ENCODE measurements at places on chromosomes 1 and 21. TPM values are rescaled to one million over a fixed set of nuclear protein-coding genes. Genes with fewer than 3 reads are reported as not detected.

DNA sequence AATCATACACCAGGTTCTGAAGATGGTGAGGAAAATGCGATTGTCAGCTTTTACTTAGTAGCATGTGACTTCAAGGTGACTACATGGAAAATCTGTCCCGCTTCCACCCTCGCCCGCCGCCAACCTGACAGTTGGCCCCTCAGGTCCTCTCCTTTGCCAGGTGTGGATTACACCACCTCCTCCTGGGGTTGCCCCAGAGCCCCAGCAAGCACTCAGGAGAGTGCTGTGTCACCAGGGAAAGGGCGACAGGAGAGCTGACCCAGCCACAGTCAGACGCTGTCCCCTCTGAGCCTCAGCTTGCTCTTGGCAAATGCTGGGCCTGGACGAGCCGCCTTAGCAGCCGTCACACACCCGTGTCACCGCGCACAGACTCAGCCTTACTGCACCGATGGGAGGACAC is 17.9 kb downstream of the PTTG1IP start:
- H3K36me3 ChIP-seq, result peaks cover 12% of the 10 kb centered on the region
- H3K27me3 ChIP-seq, result no peaks in the 10 kb centered on the region
- no peak for DNase-seq
- H3K4me1 ChIP-seq, result peaks cover 11% of the 10 kb centered on the region
- no peak overlapping the region for H3K4me3 ChIP-seq

The EPHA10 gene
- 0.73 TPM for total RNA-seq

DNA sequence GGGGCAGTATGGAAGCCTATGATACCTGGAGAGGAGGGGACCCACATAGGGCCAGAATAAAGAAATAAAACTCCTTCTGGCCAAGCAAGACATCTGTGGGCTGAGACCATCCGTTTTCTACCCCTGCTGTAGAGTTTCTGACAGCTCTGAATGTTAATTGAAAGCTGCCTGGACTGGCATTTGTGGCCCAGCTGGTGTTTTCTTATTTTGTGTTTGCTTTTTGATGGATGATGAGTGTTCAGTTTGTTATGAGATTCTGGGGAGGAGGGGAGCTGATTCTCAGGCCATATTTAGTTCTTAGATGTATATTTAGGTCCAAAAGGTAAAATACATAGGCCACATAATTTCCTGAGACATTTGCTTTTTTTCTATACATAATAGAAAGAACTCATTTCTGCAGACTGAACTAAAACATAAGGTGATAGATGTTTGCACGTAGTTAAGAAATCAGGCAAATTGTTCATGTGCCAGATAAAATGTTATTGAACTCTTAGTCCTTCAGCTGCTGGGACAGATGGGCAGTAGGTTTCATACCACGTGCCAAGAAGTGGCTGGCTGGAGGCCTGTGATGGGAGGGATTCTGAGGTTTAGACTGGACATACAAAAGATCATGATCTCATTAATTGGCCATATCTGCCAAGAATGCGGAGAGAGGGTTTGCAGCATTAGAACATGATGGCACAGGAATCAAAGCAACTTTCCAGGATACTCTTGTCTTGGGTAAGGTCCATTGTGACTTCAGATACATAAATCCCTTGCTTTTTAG is 54.1 kb downstream of the DSCAM start:
- H3K4me3 ChIP-seq, result no peak overlapping the region
- H3K36me3 ChIP-seq, result no peaks in the 10 kb centered on the region
- no peaks in the 10 kb centered on the region for H3K4me1 ChIP-seq

DNA sequence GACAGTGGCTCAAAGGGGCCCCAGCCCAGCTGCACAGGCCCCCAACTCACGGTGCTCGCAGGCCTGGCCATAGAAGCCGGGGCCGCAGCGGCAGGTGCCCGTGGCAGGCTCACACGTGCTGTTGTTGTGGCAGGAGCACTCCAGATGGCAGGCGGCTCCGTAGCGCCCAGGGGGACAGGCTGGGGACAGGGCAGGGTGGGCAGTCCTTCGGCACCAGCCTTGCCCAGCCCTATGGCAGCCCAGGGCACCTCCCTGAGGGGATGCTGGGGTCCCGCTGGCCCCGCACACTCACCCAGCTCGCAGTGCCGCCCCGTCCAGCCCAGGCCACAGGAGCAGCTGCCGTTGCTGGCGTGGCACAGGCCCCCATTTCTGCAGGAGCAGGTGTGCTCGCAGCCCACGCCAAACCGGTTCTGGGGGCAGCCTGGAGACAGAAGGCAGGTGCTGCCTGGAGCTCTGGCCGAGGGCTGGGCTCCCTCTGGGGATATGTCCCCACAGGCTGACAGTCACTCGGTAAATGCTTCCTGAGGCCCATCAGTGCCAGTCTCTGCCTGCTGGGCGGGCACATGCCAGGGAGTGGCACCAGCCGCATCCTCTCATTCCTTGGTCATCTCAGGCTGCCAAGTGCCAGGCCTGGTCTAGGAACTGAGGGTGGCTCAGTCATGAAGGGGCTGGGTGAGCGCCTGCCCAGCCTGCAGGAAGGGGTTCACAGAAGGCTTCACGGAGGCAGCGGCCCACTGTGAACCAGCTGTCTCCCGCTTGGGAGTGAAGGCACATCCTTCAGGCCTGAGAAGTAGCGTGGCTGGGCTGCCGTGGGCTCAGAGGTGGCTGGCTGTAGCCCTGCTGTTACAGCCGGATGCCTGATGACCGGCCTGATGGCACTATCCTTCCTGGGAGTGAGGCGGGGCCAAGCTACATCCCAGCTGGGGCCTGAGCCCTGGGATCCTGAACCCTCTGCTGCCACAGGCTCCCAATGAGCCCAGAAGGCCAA is 40.1 kb downstream of the ARHGEF16 start:
- no peaks in the 10 kb centered on the region for H3K4me1 ChIP-seq
- no peaks in the 10 kb centered on the region for H3K36me3 ChIP-seq
- no peak overlapping the region for H3K4me3 ChIP-seq
- no peak for DNase-seq
- no peak overlapping the region for H3K27ac ChIP-seq

GRCh38 chr1:64363616-64364015 is 106.3 kb upstream of the CACHD1 start:
- no peaks in the 10 kb centered on the region for H3K4me1 ChIP-seq
- H3K27ac ChIP-seq, result peak overlapping the region; percentile 30
- no peaks in the 10 kb centered on the region for H3K27me3 ChIP-seq

The B3GALT5 gene
- total RNA-seq, result not detected

The OPTC gene
- not detected for total RNA-seq

The CCDC181 gene
- 0.73 TPM for total RNA-seq

Data from breast epithelium (tissue), 4 donors.